Stimulated activated CD4-positive, alpha-beta T cell treated with anti-CD3 and anti-CD28 coated beads, Interleukin-1b, Interleukin-23, amount 100 ng/mL, for 1 hour (primary cell): ENCODE measurements at places on chromosomes 3 and 15.

DNA sequence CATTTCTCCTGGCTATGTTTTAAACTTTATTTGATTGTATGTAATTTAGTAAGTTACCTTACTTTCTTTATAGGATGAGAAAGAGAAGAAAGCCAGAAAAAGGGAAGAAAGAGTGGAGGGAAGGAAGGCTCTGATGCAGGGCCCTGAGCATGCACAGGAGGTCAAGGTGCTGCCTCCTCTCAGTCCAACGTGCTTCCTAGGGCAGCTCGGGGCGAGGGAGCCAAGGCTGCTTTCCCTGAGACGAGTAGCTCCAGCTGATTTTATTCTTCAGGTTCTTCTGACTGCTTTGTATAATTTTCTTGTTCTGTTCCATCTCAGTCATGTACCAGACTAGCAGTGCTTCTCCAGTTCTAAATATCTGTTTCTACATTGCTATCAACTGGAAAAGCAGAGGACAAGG lies 3.4 kb downstream of the CORO2B start:
- no peak for DNase-seq

DNA sequence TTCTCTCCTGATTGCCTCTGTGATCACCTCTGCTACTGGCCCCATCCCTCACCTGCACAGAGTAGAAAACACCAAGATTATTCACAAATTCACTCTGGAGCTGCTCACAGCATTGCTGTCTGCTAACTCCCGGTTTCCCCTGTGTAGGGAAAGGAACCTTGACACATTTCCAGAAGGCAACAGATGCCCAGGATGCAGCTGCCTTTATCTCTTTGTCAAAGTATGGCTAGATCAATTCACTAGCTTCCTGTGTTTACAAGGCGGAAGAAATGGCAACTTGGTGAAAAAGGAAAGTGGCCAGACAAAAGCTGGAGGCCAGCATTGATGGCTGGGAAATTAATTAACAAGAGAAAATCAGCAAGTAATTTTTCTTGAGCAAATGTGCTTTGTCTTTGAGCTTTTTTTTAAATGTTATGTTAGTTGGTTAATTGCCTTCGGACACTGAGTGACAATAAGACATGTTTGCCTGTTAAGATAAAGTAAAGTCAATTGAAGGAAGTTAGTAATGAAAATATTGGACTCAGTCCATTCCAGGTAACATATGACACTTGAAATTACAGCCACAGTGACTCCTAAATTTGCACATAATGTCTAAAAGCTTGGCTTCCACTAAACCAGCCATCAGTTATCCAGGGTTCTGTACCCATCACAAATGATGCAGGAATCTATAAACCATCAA lies 394.6 kb upstream of the IL12A start:
- no peak for DNase-seq

DNA sequence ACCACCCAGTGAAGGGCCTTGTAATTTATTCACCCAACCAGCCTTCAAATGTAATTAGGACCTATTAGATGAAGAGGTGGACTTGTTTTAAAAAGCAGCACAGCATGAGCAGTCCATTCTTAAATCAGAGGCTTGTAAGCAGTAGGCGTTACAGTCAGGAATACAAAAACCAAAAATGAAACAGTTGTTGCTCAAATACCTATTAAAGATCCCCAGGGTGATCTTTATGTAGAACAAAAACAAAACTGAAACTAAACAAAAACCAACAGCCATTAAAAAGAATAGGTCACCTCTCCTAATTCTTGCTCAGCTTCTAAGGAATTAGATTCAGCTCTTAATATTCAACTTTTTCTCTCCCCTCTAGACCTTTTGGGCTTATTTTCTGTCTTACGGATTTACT lies 104.9 kb upstream of the ST8SIA2 start:
- no peak for DNase-seq

DNA sequence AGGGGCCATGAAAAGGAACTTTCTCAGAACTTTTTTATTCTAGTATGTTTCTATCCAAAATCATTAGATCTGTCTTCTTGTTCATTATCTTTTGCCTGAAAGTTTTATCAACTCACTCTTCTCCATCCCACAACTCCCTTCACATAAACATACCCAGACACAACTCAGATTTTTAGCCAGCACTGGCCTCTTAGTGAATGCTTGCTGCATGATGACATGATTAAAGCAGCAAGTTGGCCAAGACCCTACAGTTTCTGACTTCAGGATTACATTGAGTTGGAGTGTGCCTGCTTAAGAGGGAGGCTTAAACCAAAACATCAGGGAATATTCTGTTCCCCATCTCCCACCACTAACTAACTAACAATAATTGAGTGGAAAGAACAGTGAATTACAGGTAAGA lies 38.1 kb downstream of the PLSCR2 start:
- DNase-seq = no peak

DNA sequence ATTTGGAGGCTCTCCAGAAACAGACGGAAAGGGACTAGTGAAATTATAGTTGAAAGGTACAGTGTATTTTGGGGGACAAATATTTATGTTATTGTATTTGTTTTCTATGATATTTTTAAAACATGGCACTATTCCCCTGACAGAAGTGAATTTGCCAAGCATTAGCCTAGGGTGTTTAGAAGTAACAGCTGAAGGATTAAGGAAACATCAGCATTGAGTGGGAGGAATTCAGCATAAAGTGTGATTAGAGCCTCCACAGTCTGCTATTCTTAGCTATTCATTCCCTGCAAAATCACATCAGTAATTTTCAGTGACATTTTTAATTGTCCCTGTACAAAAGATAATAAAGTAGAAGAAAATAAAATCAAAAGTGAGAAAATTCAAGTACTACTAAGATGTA lies 231.4 kb downstream of the ROBO2 start:
- no peak for DNase-seq

- DNase-seq = no peak
Measured at GRCh38 chr3:58452176-58452575, 18.5 kb upstream of the PDHB start.

DNA sequence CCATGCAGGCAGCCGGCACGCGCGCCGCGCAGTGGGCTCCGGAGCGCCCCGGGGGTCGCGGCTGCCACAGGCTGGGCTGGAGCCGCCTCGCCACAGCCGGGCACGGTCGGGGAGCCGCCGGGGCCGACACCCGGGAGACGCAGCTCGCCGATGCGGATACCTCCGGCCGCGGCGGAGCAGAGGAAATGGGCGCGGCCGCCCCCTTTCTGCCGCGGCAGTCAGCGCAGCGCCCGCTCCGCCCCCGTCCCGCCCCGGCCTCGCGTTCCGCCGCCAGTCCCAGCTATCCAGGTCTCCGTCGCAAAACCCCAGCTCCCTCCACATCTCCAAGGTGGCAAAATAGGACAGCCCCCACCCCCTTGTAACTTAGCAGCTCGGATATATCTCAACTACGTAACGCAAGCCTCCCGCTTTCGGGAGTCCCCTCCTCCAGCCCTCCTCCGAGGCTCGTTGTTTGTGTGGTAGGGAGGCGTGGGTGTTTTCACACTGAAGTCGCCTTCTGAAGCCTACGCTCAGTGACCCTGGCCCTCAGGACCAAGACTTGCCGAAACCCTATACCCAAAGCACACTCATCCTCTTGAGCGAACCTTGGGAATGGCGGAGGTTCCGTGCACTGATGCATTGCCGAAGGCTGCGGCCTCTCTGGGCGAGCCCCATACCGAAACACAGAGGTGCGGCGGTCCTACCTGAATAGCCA lies at the start of gene SH3BP5:
SH3BP5 (minus strand) TSS at position 182 of the 694 bp plus-strand sequence; CDS start at position 4, 178 bp downstream.
- DNase-seq = peak; percentile 48

DNA sequence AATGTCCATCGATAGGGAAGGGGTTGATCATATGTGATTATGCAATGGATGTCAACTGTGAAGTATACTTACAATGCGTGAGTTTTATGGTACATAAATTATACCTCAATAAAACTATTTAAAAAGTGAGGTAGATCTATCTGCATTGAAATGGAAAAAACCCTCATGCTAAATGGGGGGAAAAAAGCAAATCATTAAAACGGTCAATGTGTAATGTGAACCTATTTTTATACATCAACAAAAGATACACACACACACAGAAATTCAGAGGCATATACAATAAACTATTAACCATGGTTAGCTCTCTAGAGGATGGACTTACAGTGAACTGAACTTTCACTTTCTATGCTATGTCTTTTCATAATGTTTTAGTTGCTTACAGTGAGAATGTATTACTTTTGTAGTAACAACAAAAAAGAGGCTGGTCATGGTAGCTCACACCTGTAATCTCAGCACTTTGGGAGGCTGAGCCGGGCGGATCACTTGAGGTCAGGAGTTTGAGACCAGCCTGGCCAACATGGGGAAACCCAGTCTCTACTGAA lies 23.1 kb downstream of the STIMATE start:
- no peak for DNase-seq

DNA sequence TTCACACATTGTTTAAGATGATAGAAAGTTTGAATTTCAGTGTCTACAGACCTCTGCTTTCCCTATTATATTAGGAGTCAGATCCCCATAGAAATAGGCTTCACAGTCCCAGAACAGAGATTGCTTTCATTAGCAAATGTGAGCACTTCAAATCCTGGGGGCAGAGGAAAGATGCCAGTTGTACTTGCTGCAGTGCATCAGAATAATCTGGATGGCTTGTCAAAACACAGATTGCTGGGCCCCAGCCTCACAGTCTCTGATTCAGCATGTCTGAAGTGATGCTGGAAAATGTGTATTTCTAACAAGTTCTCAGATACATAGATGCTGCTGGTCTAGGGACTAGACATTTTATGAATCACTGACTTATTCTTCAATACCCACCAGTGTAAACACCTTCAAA lies 375.2 kb downstream of the FGF12 start:
- no peak for DNase-seq

DNA sequence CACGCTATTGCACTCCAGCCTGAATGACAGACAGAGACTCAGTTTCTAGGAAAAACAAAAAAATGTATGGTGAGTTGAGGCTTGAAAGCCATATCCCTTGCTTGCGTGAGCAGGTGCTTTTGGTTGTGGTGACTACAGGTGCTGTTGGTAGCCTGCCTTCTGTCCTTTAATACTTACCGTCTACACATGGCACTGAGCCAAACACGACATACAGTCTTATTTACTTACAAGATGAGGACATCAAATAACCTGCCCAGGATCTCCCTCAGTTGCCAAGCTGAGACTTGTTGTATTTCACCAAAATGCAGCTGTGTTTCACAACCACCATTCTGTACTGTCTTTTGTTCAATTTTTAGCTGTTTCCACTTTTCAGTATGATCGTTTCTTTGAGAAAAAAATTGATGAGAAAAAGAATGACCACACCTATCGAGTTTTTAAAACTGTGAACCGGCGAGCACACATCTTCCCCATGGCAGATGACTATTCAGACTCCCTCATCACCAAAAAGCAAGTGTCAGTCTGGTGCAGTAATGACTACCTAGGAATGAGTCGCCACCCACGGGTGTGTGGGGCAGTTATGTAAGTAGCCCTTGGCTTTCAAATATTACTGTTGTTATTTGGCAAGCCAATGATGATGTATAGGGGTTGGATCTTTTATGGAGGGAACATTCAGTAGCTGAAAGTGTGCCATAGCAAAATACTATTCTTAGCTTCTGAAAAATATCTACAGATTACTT lies 6.5 kb downstream of the ALAS1 start:
- no peak for DNase-seq

- DNase-seq = no peak
Measured at GRCh38 chr3:2741516-2741915, 368.7 kb downstream of the IL5RA start.

- DNase-seq = no peak
Measured at GRCh38 chr3:9916734-9917680, at the start of gene IL17RC. IL17RC (plus strand) TSS chr3:9917098; CDS start chr3:9917316, 218 bp downstream.

DNA sequence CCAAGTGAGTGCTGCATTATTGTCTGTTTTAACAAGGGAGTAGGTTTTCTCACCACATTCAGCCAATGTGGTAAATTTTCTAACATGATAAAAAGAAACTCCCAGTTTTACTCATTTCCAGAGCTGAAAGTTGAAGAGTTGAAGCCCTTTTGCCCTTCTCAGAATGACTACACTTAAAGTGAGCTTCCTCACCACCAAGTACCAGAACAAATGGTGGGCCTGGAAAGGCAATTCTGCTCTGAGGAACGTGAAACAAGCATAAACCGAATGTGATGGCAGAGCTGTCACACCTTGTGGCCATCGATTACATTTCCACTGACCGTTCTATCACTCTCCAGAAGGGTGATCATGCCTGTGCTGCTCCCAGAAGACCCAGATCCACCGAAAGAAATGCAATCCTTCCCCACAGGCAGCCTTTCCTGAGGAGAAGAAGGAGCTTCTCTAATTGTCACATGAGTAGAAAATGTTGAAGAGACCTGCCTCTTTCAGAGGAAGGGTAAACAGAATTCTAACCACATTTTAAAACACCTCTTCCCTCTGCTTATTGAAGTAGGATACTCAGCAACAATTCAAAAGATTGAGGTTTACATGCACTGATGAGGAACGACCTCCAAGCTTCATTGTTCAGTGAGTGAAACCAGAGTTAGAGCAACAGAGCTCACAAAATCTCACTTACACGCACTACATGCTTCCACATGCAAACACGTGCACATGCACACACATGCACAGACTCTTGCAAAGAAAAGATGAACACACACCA lies 21.4 kb upstream of the CCR9 start:
- DNase-seq = no peak

DNA sequence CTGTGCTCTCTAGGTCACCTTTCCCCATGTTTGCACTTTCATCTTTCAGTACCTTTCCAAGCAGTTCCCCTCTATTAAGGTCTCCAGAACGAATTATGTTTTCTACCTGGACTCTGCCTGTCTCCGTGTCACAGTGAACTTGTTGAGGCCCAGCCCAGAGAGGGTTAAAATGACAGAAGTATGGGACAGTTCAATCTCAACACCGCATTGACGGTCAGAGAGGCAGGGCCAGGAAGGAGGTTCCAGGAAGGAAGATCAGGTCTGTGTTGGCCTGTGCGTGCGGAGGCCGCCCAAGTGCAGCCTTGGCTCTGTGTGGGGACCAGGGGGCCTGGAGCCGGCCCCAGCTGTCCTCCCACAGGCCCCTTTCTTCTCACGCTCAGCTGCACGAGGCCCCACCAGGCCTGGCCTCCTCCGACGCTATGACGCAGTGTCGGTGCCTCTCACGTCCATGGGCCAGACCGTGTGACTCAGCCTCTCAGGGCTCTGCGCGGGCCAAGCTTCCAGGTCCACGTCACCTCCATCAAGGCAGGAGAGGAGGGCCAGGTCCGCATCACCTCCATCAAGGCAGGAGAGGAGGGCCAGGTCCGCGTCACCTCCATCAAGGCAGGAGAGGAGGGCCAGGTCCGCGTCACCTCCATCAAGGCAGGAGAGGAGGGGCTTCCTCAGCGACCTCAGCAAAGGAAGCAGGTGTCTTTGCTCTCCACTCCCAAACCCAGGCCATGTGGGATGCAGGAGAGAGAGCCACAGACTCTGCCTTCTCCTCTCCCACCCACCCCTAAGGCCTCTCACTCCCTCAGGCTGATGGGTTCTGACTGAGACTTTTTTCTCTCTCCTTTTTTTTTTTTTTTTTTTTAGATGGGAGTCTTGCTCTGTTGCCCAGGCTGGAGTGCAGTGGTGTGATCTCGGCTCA lies 83.1 kb downstream of the CPN2 start:
- DNase-seq = no peak

DNA sequence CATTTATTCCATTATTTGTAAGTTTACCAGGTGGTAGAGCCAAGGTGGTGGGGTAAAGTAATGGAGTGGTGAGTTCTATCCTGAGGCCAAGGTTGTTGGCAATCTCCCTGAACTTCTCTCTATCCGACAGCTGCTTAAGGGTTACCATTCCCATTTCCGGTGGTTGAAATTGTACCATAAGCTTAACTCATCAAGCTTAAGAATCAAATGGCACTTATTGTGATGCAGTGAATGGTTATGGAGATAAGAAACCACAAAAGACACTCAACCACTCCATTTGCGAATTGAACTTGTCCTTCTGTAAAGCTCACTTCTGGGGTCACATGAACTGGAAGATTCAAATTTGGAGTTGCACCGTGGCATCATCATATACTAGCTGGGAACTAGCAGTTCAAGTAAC lies 287.4 kb upstream of the SLCO3A1 start:
- no peak for DNase-seq

- no peak for DNase-seq
Measured at GRCh38 chr3:8651418-8652323, 7.1 kb upstream of the SSUH2 start.
